ENCODE measurements at places on chromosomes 6 and 20. TPM values are rescaled to one million over a fixed set of nuclear protein-coding genes. Genes with fewer than 3 reads are reported as not detected.

The SIRPB2 gene
- not detected for total RNA-seq

The SNAP91 gene
- total RNA-seq, result 0.07 TPM

The KIF6 gene
- 0.30 TPM for total RNA-seq

The OXT gene
- total RNA-seq, result not detected

The UBE3D gene
- total RNA-seq, result 3.2 TPM

The IMPG1 gene
- not detected for total RNA-seq

The GATA5 gene
- 0.75 TPM for total RNA-seq

The TBX18 gene
- 14.9 TPM for total RNA-seq

The PI3 gene
- 2.2 TPM for total RNA-seq

The CRISP3 gene
- not detected for total RNA-seq

The ADGRF1 gene
- total RNA-seq, result not detected

The HSPA1L gene
- total RNA-seq, result 1.3 TPM
